ENCODE measurements at places on chromosomes 12 and 14. TPM values are rescaled to one million over a fixed set of nuclear protein-coding genes. Genes with fewer than 3 reads are reported as not detected.
A peak's percentile ranks its signal among the peaks of the same experiment; 100 is the strongest.

DNA sequence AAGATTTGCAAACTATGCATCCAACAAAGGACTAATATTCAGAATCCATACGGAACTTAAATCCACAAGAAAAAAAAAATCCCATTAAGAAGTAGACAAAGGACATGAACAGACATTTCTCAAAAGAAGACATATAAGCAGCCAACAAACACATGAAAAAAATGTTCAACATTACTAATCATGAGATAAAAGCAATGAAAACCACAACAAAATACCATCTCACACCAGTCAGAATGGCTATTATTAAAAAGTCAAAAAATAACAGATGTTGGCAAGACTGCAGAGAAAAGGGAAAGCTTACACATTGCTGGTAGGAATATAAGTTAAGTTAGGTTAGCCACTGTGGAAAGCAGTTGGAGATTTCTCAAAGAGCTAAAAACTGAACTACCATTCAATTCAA is 16.2 kb downstream of the CDK17 start:
- DNase-seq: no peak

GRCh38 chr14:76870166-76870565 is 44.0 kb downstream of the LRRC74A start:
- no peak for DNase-seq

GRCh38 chr14:105093431-105094192 is 28.4 kb upstream of the GPR132 start:
- DNase-seq: no peak

- no peak for DNase-seq
Measured at GRCh38 chr14:55625481-55625880, 45.5 kb downstream of the KTN1 start.

GRCh38 chr14:76067536-76067935 is 82.0 kb downstream of the IFT43 start:
- no peak for DNase-seq

GRCh38 chr14:57244106-57244505 is 24.6 kb downstream of the EXOC5 start:
- no peak for DNase-seq

DNA sequence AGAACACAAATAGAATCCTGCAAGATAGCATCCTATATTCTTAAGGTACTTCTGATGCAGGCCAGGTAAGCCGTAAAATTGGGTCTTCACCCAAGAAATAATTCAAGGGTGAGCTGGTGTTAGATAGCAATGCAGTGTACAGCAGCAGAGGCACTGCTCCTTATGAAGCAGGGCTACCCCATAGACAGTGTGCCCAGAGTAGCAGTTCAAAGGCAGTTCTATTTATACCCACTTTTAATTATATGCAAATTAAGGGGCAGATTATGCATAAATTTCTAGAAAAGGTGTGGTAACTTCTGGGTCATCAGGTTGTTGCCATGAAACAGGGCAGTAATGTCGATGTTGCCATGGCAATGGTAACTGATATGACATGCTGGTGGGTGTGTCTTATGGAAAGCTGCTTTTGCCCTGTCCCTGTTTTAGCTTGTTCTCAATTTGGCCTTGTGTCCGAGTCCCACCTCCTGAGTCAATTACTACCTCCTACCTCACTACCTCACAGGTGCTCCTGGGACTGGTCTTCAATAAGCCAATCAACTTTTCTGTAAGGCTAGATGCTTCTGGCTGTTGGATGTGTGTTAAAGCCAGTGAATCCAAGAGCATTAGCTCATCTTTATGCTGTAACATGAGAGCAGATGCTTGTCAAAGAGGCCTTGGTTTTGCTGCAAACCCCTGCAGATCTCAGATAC is 61.0 kb downstream of the PPM1A start:
- no peak for DNase-seq

- no peak for DNase-seq
Measured at GRCh38 chr12:25710128-25710527, 157.0 kb upstream of the LMNTD1 start.

DNA sequence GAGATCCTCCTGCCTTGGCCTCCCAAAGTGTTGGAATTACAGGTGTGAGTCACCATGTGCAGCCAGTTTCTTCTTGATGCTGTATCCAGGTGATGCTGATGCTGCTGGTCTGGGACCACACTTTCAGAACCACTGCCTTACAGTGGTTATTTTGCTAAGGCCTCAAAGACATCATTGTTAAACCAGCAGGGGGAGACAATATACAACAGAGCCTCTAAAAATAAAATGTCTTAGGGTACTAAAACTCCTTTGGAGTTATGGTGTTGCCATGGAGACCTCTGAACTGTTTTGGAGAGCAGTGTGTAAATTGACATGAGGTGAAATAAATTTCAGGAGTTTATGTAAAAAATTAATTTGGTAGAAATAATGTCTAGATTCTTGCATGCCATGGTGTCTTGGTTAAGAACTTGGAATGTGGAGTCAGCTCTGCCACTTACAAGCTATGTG is 1.1 kb upstream of the ARG2 start:
- DNase-seq: peak; percentile 61

DNA sequence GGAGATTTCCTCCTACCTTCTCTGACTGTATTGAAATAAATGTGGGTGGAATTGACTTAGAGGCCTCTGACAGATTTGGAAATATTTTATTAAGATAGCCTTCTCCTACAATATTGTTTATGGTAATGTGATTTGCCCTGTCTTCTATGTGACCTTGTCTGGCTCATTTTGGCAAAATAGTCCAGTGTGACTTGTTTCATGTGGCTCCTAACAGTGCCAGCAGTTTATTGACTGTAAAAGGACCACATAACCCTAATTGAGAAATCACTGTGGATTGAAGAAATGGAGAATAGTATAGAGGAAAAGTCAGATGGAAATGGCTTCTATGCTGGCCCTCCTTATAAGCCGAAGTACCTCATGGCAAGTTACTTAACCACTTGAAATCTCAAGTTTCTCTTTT is 170.9 kb upstream of the PTPRQ start:
- no peak for DNase-seq

- no peak for DNase-seq
Measured at GRCh38 chr12:82176761-82177490, 181.3 kb downstream of the CCDC59 start.

- no peak for DNase-seq
Measured at GRCh38 chr14:42070031-42070430, 463.4 kb downstream of the LRFN5 start.

DNA sequence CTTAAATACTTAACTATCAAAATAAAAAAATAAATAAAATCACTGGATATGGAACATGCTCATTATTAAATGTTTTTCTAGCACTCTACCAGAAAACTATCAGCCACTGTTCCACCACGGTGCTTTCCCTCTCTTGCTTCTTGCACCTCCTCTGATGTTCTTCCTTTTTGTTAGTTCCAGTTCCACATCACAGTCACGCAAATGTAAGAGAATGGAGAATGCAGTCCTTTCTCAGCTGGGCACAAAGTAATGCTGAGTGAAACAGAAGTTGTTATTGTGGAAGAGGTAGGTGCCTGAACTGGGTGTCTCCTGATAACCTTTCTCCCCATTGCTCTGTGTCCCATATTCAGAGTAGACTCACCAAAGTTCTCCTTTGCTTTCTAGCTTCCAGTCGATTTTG is 1116.9 kb upstream of the TMEM132C start:
- DNase-seq: no peak

Gene ACVR1B
- total RNA-seq: 23.6 TPM

Gene ITGA5
- 1,153 TPM for total RNA-seq

Gene ENDOU
- not detected for total RNA-seq

Gene MEG3
- total RNA-seq: 0.86 TPM

Gene TAPBPL
- 6.5 TPM for total RNA-seq

Data from pulmonary artery endothelial cell (primary cell).